Hippocampal formation (tissue), 2 donors: ENCODE measurements at places on chromosomes 4 and X.

DNA sequence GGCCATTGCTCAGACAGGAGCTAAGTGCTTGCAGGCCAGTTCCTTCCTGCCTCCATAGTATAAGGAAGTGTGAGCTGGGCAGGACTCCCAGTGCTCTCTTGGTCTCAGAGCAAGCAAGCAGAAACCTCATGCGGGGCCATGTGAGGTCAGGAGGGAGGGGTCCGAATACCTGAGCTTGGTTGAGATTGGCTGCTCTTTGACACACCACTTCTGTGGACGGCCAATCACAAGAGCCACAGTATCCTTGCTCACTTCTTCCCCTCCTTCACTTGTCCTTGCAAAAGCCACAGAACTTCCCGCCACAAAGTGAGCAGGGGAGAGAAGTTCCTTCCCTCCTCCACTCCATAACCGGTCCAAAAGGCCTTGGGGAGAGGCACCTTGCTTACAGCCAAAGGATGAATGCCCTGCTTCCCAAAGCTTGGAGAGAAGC, 56.7 kb downstream of the PRPS1 start:
- DNase-seq = peak; percentile 16

DNA sequence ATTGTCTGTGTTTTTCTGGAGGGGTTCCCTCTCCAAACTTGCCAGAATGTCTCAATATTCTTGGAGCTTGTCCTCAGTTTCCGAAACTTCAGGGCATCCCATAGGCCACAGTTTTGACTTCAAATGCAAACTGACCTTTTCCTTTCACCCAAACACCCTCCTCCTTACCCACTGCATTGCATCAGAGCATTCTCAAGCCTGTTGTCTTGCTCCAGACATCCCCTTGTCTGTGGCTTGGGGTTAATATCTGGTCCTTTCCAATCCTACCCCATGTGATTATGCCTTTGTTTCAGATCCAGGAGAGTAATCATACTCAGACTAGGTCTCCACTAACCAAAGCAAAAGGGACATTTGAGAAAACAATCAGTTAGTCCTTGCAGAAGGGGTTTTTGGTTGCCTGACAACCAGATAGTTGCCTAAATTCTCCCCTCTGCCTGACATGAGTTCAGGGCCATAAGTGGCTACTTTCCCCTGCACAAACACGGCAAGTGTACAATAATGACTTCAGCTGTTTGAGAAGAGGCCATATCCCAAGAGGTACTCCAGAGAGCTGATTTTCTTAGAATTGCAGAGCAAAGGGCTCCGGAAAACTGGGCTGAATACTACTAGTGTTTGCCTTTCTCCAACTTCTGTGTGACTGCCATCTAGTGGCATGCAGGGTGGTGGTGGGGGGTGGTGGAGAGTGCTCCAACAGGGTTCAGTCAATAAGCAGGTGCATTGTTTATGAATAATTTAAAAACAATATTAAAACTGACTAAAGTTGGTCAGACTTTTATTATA, 130.2 kb downstream of the CHRDL1 start:
- no peak for DNase-seq

GRCh38 chr4:177041356-177041755, 248.6 kb upstream of the VEGFC start:
- no peak for DNase-seq

DNA sequence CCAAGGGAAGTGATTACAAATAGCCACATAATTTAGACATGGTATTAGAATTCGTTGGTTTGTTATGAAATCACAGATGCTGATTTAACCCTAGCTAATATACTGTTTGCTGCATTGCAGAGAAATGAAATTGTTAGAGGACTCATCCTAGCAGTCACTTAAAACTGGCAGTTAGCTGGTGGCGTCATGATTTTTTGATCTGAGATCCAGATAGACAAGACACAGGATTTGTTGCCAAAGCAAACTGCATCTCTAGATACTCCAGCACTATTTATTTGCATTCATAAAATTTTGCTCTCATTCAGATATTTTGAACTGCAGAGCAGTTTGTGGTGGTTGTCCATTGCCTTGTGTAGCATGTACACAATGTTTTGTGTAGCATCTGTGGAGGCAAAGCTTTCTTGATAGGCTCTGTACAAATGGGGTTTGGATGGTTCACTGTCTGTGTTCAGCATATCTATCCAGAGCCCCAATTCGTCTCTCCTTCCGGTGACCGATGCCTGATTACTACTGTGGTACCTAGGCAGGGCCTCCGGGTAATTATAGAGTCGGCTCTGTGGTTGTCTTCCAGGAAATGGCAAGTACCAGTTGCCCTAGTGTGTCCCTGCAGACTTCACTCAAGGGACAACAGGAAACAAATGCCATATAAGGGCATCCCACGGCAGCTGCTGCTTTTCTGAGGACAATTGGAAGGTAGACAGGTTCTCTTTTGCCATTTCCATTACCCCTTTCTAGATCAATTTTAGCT, 30.1 kb upstream of the SPARCL1 start:
- DNase-seq = no peak

GRCh38 chr4:6011271-6011671, 7.0 kb downstream of the C4orf50 start:
- DNase-seq = no peak

DNA sequence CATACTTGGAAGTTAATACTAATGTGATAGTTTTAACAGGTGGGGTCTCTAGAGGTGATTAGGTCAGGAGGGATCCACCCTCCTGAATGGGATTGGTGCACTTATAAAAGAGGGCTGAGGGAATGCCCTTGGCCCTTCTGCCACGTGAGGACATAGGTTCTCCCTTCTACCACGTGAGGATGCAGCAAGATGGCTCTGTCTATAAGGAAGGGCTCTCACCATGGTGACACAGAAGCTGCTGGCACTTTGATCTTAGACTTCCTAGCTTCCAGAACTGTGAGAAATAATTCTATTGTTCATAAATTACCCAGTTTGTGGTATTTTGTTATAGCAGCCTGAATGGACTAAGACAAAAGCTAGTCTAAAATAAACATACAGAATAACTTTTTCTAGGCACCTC, 1.0 kb downstream of the AADAT start:
- no peak for DNase-seq

DNA sequence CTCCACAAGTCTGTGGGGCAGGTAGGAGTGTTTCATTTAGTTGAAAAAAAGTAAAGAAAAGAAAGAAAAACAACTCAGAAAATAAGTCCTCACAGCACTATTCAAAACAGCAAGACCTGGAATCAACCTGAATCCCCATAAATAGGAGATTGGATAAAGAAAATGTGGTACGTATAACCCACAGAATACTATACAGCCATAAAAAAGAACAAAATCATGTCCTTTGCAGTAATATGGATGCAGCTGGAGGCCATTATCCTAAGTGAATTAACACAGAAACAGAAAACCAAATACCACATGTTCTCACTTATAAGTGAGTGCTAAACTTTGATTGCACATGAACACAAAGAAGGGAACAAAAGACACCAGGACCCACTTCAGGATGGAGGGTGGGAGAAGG, 71.9 kb downstream of the ARSJ start:
- no peak for DNase-seq
